ENCODE measurements at places on chromosomes 6 and 20. TPM values are rescaled to one million over a fixed set of nuclear protein-coding genes. Genes with fewer than 3 reads are reported as not detected.

- DNase-seq, result no peak
These were observed 760.6 kb upstream of the CHD6 start for GRCh38 chr20:42378826-42379225.

DNA sequence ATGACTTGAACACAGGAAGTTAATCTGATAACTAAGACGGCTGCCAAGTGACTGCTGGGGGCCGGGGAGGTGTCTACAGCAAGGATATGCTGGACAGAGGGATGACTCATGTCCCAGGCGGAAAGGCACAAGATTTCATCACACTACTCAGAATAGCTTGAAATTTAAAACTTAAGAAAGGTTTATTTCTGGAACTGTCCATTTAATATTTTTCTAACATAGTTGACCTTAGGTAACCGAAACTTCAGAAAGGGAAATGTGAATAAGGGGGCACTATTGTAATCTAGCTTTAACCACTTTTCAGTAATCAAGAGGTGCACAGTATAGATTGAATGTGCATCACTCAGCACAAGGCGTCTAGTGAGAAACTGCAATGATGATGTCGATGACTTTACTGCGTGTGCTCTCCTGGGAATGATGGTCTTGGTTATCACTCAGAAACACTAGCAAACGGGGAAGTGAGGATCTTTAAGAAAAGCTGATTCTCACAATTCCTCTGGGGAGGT, 171.5 kb downstream of the QKI start:
- DNase-seq, result peak; percentile 79

GRCh38 chr6:388202-388903, 3.2 kb upstream of the IRF4 start:
- no peak for DNase-seq

DNA sequence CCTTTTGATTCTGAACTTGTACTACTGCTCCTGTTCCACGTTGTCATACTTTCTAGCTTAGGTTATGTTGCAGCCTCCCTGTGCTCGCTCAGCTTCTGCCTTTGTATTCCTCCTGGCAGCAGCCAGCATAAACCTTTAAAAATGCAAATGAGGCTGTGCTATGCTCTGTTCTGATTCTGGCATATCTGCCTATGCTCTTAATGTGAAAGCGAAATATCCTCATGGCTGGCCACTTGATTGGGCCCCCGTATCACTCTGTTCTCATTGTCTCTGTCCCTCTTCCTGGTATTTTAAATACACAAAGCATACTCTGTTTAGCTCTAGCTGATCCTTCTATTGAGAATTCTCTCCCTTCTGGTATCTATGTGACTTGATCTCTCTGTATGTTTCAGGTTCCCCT, 139.0 kb downstream of the JARID2 start:
- no peak for DNase-seq

Gene DLL1
- total RNA-seq, result 0.49 TPM
